Caudate nucleus (tissue), 63 donors: ENCODE measurements at places on chromosomes 3 and 15.

DNA sequence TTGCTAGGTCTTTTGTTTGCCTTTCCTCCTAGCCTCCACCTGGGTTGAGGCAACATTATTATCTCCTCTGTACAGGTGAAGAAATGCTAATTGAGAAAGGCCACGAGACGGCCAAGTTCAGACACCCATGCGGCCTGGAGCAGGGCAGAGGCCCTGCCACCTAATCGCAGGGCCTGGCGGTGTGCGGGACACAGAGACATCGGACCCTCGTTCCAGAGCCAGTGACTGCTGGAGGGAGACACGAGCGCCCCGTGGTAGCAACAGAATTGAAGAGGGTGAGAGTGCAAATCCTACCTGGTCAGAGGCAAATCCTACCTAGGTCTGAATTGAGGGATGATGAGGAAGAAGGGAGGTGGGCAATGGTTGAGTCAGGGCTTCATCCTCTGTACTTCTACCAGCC lies 113.8 kb upstream of the MEF2A start:
- no peak for DNase-seq

DNA sequence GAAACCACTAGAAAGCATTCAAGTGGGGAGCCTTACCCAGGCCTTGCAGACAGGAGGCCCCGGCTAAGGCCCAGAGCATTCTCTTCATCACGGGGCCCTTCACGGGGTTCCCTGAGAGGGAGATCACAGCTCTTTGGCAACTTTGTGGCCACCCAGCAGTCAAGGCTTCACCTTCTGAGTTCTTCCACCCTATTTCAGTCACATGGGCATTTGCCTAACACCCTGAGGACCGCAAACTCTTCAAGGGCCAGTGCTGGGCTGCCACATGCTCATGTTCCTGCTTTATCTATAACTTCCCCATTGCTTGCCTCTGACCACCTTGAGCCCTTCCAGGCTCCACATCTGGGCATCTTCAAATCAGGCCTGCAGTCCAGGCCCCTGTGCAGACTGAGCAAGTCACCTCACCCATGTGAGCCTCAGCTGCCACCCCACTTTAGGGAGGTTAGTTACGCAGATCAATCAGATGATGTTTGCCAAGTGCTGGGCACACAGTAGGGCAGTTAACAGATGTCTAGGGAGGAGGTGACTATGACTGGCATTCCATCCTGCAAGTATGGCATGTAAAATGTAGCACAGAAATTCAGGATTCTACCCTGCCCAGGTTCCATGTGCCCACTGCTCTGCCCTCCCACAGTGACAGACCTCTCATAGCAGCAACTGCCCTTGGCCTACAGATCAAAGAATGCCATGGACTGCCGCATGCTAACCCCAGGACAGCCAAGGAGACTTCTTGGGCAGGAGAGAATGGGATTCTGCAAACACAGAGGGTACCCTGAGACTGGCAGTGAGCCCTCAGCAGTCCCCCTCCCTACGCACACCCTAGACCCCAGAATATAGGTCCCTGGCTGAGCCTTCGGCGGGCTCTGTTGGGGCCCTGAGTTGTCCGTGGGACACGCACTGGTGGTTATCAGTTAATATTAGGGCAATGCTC lies 37.6 kb upstream of the ZNF710 start:
- DNase-seq: no peak

GRCh38 chr15:89664441-89665350 lies 9.4 kb upstream of the KIF7 start:
- DNase-seq: no peak

DNA sequence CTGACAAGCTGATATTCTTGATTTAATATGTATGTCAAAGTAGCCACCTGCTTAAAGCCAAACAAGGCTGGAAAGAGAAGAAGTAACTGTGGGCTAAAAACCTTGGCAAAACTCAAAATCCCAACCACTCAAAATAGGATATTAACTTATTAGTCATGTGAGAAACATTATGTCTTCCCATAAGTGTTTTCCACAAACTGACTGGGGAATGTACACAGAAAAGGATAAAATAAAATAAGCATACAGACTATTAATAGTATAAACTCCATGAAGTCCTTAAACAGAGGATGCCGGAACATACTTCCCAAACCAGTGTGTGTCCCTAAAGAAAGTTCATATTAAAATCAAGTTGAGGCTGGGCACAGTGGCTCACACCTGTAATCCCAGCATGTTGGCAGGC lies 263.7 kb upstream of the THBS1 start:
- DNase-seq: no peak

- DNase-seq: no peak
These were observed 16.7 kb downstream of the GRAMD2A start for GRCh38 chr15:72180761-72181324.

DNA sequence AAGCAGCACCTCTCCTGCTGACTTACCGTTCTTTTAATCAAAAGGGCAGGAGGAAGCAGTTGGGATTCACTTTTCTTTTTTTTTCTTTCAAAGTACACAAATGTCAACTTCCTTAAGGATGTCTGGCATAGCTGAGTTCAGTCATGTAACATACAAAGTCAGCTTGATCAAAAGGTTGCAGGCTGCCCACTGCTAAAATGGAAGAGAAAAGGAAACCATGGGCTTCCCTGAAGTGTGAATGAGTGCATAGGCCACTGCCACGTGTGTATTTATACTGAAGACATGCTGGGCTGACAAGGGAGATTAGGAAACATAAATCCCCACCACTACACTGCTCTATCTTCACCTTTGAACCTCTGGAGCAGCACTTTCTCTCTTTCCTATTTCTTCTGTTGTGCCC lies 312.5 kb downstream of the TIGIT start:
- no peak for DNase-seq

GRCh38 chr3:133119176-133119575 lies 81.0 kb downstream of the TMEM108 start:
- DNase-seq: no peak

DNA sequence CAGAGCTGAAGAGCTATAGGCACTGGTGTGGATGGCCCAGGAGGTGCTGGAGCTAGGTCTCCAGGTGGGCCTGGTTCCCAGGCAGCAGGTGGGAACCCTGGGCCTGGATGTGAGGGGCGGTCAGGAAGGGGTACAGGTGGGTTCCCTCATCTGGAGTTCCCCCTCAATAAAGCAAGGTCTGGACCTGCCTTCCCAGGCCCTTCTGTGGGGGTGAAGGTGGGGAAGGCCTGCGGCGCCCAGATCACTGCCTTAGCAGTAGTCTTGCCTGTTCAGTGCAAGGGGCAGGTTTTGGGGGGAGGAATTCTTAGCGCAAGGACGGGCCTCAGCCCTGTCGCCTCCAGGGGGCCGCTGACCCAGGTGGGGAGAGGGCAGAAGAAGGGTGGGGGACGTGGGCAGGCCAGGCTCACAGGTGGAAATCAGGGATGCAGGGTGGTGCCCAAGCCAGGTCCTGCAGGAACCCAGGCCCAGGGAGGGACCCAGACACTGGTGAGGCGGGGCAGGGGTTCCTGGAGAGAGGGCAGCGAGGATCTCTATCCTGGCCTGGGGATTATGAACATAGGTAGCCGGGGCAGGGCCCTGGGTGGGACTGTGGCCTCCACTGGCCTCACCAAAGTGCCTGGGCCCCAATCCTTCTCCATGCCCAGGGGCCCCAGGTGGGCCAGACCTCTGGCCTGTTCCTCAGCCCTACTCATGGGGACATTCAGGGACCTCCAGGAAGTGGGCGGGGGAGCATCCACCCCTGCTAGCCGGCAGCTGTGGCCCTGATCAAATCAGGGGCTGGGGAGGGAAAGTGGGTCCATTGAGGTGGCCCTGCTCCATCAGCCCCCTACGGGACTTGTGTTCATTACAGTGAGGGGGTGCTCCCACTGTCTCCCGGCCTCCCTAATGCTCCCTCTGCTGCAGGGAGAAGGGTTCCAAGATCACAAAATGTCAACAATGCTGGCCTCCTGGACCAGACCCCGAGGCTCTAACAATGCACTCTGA lies 25.3 kb downstream of the HDAC11 start:
- no peak for DNase-seq

- no peak for DNase-seq
These were observed 139.1 kb downstream of the DNAJB8 start for GRCh38 chr3:128327606-128328031.

- no peak for DNase-seq
These were observed 33.2 kb downstream of the MYO5C start for GRCh38 chr15:52262364-52262763.

- DNase-seq: no peak
These were observed 405.5 kb upstream of the TPM1 start for GRCh38 chr15:62636823-62637573.

DNA sequence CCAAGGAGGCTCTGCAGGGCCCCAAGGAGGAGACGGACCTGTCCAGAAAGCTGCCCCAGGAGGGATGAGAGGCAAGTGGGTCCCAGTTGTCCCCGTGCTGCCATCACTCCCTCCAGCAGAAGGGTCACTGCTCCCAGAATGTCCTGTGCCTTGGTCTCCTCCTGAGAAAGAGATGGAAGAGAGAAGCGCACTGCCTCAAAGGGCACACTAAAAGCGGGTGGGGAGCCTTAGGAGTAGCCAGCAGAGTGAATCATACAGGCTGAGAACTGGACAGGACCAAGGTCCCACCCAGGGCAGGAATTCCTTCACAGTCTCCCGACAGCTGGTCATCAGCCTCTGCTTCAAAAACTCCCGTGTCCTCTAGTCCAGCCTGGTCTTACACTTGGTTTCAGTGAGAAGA lies 4.6 kb downstream of the THPO start:
- DNase-seq: no peak

GRCh38 chr3:179304605-179305004 lies 18.2 kb upstream of the ZNF639 start:
- DNase-seq: no peak

DNA sequence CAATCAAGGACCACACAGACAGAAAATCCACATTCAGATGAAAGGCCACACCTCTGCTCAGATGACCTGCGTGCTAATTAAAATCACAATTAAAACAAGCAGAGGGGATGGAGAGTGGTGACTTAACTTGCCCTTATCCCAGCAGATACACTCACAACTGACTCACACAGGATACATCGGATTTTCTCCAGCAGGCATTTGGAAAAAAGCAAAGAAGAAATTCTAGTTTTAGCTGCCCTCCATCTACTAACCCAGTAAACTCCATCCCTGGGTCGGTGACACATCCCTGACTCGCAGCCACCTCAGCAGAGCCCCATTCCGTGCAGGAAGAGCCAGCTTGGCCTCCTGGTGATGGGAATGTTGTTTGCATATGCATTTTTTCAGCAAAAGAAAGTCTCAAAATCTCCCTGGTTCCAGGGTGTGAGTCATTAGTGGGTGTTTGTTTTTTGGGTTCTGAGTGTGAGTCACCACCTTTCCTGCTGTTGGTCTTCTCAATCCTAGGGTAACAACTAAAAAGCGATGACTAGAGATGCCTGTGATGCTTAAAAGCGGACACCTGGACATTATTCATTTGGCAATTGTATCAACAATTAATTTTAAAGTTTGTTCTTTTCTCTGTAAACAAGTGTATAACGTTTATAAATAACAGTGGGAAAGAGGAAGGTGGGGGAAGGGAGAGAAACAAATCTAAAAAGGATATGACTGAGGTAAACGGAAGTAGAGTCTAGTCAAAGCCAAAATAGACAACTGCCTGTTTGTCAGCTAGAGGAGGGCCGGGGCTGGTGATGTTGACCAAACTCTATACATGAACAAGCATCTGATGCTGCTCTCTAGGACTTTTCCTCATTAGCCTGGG lies 49.8 kb upstream of the SLC4A7 start:
- no peak for DNase-seq

GRCh38 chr3:45776301-45776595 lies 20.1 kb downstream of the SLC6A20 start:
- DNase-seq: no peak

DNA sequence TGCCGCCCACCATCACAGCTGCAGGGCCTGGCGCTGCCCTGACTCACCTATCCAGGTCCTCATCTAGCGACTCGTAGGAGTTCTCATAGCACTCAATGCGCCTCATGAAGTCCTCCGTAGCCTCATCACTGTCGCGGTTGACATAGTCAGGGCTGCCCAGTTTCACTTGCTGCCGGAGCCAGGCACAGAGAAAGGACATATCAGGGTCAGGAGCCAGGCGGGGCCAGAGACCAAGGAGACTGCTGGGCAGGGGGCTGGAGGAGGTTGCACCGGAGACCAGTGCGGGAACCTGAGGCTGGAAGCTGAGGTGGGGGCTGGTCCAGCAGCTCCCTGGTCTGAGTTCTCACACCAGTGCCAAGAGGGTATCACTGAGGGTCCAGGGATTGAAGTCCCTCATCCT lies 18.2 kb downstream of the PFKFB4 start:
- DNase-seq: no peak

DNA sequence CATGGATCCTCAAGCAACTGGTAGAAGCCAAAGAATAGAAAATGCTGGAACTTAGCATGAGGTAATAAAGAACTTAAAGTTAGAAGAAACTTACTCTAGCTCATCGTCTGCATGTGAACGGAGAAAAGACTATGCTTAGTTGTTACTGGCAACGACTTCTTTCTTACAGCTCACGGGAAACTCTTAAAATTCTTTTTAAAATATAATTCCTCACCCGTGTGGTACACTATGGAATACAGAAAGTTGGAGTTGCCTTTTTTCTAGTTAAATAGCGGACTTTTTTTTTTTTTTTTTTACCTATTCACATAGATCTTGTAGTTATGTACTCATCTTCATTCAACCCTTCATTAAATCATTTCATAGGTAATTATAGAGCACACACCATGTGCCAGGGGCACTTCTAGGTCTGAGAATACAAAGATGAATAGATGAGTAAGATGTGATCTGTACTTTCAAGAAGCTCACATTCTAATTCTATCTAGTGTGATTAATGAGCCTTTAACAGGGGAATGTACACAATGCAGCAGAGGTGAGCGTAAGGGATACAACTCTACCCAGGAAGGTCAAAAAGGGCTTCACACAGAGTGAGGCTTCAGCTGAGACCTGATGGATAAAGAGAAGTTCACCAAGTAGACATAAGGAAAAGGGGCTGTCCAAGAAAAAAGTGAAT lies 18.4 kb upstream of the KCNMB2 start:
- DNase-seq: no peak

- no peak for DNase-seq
These were observed 145.4 kb upstream of the SLC24A5 start for GRCh38 chr15:47975427-47975826.

GRCh38 chr3:72347819-72348319 lies 500.4 kb downstream of the SHQ1 start:
- DNase-seq: no peak

- no peak for DNase-seq
These were observed 273.3 kb downstream of the NSUN3 start for GRCh38 chr3:94336046-94336753.

- DNase-seq: no peak
These were observed 4.6 kb downstream of the LHFPL4 start for GRCh38 chr3:9548991-9549390.

GRCh38 chr3:123880998-123881561 lies 3.1 kb downstream of the MYLK start:
- DNase-seq: no peak

- DNase-seq: no peak
These were observed 781.2 kb upstream of the ARPP21 start for GRCh38 chr3:34858067-34858660.

DNA sequence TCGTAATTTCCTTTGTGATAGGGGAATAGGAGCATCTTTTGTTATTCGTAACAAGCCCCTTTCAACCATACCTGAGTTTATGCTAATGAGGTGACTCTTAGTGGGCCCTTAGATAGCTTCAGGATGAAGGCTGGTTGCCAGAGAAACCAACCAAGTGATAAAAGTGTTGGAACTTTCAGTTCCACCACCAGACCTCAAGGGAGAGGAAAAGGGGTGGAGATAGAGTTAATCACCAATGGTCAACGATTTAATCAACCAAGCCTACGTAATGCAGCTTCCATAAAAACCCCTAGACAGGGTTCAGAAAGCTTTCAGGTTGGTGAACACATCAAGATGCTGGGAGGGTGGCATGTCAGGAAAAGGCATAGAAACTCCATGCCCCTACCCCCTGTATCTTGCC lies 33.0 kb downstream of the HERC1 start:
- DNase-seq: no peak

GRCh38 chr3:143016321-143016972 lies 15.1 kb downstream of the U2SURP start:
- no peak for DNase-seq
